ENCODE measurements at places on chromosomes 5 and 9.

DNA sequence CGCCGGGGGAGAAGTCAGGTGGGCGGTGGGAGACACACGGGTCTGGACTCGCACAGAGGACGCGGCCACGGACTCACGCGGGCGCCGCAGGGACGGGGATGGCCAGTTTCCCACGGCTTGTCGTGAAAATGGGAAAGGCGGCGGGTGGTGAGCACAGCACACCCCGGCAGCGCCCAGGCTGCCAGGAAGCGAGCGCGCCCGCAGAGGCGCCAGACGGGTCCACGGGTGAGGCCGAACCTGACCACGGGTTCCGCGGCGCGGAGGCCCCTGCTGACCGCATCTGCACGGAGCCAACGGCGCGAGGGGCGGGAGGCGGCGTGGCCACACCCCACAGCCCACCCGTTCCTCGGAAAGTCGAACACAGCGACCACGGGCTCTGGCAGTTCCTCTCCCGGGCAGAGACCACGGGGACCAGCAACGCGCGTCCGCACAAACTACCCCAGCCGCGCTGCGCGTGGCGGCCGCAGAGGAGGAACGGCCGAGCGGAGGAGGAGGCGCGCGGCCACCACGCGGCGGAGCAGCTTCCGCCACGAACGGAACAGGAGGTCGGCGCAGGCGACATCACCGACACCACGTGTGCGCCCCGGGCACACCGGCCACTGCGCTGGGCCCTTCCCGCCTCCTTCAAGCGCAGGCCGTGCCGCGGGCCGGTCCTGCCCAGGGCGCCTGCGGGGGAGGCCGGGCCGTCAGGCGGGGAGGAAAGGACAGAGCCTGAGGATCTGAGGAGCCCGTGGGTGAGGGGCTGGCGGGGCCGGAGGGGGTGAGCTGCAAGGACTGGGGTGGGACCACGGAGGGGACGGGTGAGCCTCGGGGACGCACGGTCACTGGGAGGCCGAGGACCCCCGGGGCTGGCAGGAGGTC, 5.6 kb downstream of the EXD3 start:
- no peak for DNase-seq

GRCh38 chr9:117825609-117826347, 121.6 kb downstream of the TLR4 start:
- DNase-seq: no peak

DNA sequence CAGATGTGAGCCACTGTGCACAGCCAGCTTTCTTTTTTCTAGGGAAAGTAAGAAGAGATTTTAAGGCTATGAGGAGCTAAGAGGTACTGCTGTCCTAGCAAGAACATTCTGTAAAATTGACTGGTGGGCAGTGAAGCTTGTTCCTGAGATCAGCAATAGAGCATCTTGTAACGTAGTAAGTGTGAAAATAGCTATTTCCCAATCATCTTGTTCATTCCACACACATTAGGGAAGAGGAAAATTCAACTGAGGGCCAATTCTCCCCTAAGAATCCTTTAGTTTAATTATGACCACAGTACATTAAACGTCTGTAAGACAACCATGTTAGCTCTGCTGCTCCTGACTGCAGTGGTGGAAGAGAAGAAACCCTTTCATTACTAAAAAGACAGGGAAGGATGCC, 246.2 kb downstream of the EFNA5 start:
- DNase-seq: no peak

DNA sequence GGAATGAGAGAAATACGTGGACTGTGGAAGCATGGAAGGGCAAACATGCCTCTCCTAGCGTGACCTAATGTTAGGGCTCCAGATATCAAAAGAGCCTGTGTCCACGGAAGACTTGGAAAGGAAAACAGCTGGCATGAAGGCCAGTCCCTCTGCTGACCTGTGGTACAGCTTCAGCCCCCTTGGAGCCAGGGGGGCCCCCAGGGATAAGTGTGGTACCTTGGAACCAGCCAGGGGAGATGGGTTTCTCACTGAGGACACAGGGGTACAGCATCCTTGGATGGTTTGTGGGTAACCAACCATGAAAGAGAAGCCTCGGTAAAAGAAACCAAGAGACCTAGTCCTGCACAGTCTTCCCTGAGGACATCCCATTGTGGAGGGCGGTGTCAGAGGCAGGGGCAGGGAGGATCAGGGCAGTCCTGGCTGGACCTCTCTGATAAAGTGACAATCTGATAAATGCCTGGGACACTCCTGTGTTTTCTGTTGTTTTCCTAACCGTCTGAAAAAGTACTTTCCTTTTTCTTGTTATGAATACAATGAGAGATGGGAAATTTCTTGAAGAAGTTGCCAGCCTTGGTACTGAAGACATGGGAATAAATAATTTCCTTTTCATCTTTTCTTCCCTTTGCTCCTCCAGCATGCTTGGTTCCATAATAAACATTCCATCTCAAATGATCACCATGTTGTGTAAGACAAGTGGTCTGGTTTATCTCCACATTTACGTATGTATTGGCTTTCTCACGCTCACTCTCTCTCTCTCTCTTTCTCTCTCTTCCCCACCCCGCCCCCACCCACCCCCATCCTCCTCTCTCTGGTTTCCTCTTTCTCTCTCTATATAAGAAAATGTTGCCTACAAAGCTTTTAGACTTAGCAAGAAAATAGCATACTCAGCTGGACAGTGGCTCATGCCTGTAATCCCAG, 102.1 kb downstream of the SUSD1 start:
- no peak for DNase-seq

GRCh38 chr5:1907616-1908015, 24.9 kb upstream of the IRX4 start:
- DNase-seq: no peak

Measured in Right ventricle myocardium inferior (tissue), 1 donor.